NCI-H510A (cell line): ENCODE measurements at places on chromosomes 7 and 10.

- no peak for DNase-seq
Observed at GRCh38 chr10:111131168-111131799, 54.5 kb downstream of the ADRA2A start.

DNA sequence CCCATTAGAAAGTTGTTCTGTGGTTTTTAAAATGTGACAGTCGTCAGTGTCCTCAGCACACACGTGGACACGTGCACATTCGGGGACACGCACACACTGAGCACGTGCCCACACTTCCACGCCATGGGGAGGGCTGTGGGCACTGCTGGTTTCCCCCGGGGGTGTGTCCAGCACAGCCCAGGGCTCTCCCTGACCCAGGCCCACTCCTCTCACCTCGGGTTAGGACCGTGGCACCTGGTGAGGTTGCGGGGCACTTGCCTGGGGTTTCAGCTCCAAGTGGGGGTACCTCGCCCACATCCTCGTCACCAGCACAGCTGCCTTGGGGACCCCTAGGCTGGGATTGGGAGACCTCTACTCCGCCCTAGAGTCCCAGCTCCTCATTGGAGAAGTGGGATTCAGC is 20.7 kb downstream of the GET4 start:
- no peak for DNase-seq

DNA sequence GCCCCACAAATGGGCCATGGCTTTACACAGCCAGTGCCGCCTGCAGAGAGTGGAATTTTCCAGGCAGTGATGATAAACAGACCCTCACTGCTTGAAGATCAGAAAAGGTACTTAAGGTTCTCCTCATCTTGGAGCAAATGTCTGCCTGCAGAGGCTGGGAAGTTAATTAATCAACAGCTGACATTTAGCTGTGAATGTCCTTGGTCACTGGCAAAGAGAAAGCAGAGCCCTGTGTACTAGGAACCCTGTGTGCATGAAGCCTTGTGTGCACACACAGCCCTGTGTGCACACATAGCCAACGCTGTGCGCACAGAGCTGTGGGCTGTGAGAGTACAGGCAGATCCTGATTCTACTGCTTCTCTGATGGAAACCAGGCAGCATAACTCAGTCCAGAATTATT is 291.6 kb upstream of the MKI67 start:
- DNase-seq: no peak

- no peak for DNase-seq
Observed at GRCh38 chr7:157660971-157661610, 324.3 kb downstream of the DNAJB6 start.

DNA sequence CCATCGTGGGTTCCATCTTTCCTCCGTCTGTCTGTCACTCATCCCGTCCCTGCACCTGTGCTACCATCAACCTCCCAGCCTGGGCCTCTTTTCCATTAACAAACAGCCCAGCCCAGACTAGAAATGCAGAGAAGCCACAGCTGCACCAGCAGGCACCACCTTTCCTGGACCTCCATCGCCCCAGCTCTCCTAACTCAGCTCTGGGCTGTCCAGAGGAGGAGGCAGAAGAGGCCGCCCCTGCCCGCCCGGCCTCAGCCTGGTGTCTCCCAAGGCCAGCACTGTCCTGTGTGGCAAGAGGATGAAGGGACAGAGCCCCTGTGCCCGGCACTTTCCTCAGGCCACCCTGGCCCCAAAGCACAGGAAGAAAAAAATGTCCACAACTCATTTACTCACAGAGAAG is 225.6 kb downstream of the PTPRN2 start:
- no peak for DNase-seq

DNA sequence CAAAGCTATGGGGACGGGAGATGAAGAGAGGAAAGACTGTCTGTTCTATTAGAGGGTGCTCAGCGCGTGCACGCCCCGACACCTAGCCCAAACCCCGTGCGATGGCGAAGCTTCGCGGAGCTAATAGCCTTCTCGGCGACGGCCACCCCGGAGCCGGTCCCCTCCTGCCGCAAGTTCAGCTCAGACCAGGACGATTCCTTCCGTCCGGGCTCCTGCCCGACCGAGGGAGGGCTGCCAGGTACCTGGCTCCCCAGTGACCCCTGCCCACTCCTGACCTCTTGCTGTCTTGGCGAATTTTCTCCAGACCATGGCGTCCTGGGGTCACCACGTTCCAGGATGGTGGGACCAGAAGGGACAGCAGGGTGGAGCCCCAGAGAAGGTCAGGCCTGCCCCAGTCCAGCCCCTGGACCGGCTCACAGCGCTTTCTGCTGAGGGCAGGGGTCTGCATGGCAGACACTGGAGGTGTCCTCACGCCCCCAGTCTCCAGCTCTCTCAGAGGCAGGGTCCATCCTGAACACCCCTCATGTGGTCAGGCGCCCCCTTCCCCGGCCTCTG is 36.7 kb downstream of the UNCX start:
- DNase-seq: no peak

GRCh38 chr7:55977831-55978230 is 13.4 kb downstream of the NIPSNAP2 start:
- DNase-seq: no peak

GRCh38 chr7:64651632-64652165 is 14.2 kb upstream of the ZNF107 start:
- no peak for DNase-seq

GRCh38 chr10:71927776-71928592 is 36.2 kb upstream of the CHST3 start:
- no peak for DNase-seq

DNA sequence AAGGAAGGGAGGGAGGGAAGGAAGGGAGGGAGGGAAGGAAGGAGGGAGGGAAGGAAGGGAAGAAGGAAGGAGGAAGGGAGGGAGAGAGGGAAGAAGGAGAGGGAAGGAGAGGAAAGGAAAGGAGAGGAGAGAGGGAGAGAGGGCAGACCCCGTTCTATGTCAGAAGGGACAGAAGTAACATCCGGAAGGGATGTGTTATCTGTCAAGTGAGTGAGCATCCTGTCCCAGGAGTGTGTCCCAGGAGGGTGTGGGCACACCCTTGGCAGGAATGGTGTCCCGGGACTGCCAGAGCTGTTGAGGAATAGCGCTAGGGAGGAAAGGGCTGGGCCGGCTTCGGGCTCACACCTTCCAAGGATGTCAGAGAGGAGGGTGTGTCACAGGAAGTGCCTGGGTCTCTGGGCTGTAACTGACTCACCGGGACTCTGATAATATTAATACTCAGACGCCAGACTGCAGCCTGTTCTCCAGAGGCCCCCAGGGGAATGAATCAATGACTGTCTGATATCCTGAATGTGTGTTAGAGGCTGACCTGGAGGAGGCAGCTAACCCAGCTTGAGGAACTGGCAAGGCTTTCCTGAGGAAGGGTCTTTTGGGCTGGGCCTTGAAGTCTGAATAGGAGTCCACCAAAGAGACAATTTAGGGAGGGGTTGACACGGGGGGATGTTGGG is 125.6 kb upstream of the TNRC18 start:
- DNase-seq: no peak

DNA sequence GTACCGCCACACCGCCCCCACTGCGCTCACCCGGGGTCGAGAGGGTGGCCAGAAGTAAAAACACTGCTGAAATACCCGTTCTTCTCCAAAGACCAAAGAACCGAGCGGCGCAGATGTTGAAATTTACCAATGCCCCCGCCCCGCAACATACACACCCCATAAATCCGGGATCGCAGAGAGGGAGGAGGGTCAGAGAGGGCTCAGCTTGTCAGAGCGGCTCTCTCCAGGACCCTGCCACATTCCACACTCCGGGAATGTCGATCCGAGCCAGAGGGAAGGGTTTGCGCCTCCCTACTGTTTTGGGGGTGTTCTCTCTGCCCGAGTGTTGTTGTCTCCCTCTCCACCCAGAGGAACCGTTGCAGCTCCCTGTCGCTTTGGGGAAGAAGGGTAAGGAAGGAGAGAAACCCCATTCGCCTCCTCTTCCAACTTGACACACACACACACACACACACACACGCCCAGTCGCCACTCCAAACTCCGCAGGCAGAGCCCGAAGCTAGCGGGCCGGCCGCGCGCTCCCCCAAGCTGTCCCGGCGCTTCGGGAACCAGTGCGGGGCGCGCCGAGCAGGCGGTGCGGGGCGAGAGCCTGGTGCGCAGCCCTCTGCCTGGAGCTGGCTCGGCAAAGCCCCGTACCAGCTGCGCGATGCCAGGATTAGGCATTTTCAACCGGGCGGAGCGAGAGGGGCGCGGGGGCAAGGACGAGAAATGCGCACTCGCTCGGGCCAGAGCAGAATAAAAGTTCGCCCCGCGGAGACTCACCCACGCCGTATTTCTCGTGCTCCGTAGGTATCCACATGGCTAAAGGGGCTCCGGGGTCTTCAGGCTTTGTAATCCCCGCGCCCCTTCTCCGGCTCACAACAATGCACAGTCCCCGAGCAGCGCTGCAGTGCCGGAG is 609 bp downstream of the DOCK4 start:
- no peak for DNase-seq

GRCh38 chr10:65858841-65859240 is 1067.0 kb upstream of the LRRTM3 start:
- DNase-seq: no peak

GRCh38 chr10:101563007-101563406 is 25.1 kb downstream of the POLL start:
- DNase-seq: no peak

DNA sequence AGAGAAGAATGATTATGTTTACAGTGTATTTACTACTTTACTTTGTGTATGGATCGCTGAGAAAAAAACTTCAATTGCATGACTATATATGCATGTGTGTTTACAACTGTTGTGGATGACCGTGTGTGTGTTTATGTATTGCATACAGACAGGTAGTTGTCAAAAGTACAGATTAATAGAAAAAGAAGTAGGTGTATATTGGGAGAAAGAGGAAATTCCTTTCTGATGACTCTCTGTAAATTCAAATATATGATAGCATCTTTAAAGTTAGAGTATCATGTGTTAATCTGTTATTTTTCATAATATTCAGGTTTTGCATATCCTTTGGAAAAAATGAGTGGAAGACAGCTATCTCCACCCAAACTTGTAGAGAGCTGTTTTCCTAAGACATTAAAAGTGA is 160.4 kb upstream of the AGR3 start:
- DNase-seq: no peak

- DNase-seq: no peak
Observed at GRCh38 chr7:123714296-123715080, 34.3 kb downstream of the WASL start.

DNA sequence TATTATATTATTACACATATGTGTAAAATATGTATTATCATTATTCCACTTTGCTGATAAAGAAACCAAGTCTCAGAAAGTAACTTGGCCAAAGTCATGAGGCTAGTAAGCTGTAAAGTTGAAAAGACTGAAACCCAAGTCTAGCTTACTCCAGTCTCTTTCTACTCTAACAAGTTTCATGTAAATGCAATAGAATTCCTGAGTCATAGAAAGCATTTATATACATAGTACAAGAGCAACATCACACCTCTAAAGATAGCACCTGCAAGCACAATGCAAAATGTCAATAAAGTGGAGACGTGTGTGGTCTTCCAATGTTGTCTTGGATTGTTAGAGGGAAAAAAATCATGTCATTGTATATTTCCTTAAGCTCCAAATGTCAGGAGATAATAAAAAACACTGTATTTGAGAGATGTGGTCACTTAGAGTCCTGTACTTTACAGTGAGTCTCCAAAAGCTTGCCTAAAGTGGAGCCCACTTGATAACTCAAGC is 430.3 kb upstream of the NRP1 start:
- no peak for DNase-seq

GRCh38 chr10:98320486-98321185 is 52.6 kb upstream of the LOXL4 start:
- DNase-seq: no peak

GRCh38 chr10:84933402-84933801 is 605.0 kb downstream of the CCSER2 start:
- no peak for DNase-seq

DNA sequence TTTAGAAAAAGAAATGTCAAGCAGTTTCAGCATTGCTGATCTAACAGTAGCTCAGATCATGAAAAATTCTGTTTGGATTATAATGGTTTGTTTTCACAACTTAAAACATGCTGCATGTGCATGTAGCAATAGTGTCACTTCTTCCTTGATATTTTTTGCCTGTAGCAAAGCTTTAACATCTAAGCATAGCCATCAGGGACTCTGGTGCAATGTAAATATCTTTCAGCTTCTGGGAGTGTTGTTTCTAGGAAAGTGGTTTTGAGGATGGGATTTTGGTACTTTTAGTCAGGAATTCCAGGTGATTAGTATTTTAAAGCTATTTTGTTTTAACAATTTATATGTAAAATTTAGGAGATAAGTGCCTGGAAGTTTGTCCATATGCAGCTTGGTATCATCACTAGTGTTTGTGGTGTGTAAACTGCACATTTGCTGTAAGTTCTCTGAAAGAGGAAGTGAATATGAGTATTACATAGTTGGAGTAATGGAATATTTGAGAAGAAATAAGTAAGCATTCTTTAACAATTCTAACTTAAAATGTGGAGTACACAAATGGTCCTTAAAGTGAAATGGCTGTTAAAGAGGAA is 1.9 kb downstream of the RSBN1L start:
- no peak for DNase-seq

DNA sequence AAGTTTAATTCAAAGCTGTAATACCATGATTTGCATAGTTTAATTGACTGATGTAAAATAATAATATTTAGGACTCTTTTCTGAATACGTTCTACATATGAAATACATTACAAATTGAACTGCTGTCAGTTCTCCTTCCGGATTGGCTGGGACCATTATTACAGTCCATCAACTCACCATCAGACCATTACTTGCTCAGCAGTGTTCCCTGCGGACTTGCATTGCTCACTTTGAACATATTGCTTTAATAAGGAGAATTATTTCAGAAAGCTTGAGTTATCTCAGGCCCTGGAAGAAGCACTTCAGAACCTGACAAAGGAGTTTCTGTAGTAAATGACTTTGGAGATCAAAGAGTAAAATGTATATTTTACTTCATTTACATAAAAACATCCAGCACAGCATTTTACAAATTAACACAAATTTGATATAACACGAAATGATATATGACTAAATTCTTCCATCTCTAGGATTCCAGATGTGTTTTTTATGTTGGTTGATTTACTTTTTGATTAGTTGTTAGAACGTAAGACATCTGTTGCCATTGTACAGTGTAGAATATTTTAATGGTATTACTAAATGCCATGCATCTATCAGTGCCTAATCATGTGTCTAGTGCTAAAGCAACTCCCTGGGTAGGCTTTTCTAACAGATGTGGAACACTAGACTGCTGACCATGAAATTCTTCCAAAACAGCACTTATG is 418.5 kb upstream of the SEMA3A start:
- no peak for DNase-seq

DNA sequence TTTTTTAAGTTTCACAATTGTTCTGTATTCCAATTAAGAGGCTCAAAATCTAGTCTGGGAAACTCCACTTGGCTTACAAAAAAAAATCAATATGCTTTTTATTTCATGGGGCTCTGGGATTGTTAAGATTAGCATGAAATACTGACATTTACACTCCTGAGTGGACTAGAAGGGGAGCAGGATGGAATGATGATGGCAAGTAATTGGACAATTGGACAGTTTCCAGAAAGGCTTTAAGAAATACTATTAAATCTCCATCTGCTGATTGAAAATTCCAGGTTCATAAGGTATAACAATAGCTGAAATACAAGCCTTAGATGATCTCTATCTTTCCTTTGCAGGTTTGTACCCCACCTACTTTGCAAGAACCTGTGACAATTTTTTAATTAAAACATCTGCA is 184.4 kb downstream of the LRRTM3 start:
- no peak for DNase-seq
